D341Med (cell line): ENCODE measurements at places on chromosomes 3 and 15.

DNA sequence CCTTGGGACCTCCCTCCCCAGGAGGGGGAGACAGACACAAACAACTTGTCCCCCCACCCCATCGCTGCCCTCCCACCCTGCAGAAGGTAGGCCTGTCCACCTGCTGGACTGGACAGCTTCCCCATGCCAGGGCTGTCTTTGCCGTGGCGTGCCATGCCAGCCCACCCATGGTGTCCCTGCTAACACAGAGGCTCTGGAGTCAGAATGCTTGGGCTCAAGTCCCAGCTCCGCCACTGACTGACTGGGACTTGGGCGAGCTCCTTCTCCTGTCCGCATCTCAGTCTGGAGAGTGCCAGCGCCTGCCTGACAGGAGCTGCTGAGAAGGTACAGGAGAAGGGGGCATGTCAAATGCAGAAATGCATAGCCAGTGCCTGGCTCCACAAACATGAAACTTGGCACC is 23.9 kb downstream of the WNT7A start:
- no peak for DNase-seq

DNA sequence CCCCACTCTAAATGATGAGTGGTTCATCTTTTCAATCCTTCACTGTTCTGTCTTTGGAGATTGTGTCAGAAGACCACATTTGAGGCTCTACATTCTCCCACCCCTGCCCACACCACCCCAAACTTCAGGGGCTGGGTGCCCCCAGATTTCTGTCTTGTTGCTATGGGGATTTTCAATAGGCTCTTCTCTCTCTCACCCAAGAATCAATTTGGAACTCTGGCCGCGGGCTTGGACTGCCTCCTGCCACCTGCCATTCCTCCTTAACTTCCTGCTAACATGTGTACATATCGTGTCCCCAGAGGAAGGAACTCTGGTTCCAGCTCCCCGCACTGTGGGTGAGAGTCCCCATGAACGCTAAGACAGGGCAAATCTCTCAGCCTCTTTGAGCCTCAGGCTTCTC is 67.4 kb upstream of the LARS2 start:
- no peak for DNase-seq

DNA sequence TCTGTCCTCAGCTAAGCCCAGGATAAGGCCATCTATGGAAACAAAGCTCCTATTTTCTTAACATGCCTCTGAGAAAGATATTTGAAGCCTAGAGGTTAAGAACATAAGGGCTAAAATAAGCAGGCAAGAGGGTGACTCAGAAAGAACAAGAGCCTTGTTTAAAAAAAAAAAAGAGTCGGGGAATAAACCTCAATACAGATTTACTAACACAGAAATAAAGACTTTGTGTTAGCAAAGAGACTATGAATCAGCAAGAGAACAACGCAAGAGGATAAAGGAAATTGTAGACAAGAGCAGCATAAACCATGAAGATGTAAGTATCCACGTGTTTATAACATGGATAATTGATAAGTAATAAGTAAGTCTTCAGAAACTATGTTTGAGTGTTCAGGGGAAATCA is 36.0 kb downstream of the RAB27A start:
- DNase-seq, result no peak

DNA sequence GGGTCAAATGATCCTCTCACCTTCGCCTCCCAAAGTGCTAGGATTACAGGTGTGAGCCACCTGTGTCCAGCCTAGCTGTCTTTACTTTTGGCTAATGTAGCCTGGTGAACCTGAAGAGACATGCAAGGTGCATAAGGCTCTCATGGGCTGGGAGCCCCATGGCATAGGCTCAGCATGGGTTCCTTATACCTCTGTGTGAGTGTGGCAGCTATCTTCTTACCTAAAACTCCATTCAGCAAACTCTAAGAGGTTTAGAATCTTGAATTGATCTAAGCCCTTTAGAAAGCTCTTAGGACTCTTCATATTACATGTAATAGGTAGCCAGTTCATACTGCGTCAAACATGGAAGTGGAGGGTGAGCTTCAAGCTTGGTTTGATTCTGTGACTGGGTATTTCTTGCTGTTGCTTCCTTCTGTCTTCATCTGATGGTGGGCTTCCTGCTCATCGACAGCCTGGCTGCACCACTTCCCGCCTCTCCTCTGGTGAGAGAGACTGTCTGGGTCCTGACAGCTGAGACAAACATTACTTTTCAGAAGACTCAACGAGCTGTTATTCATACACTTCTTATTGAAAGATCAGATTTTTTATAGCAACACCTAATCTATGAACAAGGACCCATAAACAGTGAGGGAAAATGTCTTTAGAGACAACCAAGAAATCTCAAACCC is 19.2 kb upstream of the TKT start:
- DNase-seq, result no peak

GRCh38 chr3:79517766-79518413 is 249.9 kb downstream of the ROBO1 start:
- DNase-seq, result peak; percentile 49

GRCh38 chr3:110069761-110070160 is 732.4 kb upstream of the DPPA4 start:
- DNase-seq, result no peak

- no peak for DNase-seq
Measured at GRCh38 chr3:127749361-127749760, 73.0 kb downstream of the MGLL start.

DNA sequence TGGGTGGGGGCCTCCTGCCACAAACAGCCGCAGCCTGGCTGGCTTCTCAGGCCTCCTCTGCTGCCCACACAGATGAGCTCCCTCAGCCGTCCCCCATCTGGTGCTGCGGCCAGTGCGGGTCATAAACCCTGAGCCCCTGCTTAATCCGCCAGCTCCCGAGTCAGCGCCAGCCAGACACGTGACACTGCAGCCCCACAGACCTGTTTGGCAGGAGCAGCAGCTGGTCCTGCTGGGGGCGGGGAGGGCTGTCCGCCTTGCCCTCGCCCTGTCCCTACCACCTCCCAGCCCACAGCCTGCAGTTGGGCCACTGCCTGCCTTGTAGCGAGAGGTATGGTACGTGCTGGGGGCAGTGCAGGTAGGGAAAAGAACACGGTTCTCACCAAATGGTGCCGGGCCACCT is 86.2 kb downstream of the IQSEC1 start:
- DNase-seq, result peak; percentile 56

GRCh38 chr3:171384101-171384891 is 75.9 kb downstream of the TNIK start:
- no peak for DNase-seq

DNA sequence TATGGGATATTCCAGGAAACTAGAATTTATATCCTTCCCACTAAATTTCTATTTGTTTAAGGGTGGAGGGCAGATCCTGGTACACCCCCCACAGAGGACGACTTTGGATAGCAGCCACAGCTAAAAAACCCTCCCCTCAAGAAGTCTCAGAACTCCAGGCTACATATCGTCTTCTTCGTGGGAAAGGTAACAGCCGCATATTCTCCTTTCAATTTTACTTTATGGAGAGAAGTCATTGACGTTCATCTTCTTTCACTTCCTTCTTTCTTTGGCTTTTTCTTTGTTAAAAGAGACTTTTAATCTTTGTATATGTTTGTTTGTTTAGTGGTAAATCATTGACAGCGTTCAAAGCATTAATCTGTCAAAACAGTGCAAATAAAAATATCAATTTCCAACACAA is 36.3 kb downstream of the TRIP4 start:
- DNase-seq, result no peak

DNA sequence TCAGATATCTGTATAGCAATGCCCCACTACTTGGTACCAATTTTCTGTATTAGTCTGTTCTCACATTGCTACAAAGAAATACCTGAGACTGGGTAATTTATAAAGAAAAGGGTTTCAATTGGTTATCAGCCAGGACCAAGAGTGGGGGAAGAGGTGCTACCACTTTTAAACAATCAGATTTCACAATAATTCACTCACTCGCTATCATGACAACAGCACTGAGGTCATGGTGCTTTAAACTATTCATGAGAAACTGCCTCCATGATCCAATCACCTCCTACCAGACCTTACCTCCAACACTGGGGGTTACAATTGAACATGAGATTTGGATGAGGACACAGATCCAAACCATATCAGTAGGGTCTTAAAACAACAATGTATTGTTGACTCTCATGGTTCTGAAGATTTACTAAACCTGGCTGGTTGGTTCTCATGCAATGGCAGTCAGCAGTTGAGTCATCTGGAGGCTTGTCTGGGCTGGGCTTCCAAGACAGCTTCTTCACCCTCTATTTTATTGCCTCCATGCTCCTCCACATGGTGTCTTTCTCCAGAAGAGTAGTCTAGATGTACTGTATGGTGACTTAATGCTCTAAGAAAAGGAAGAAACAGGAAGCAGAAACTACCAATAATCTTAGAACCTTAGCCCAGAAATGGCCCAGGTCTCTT is 21.2 kb upstream of the TM4SF4 start:
- no peak for DNase-seq

DNA sequence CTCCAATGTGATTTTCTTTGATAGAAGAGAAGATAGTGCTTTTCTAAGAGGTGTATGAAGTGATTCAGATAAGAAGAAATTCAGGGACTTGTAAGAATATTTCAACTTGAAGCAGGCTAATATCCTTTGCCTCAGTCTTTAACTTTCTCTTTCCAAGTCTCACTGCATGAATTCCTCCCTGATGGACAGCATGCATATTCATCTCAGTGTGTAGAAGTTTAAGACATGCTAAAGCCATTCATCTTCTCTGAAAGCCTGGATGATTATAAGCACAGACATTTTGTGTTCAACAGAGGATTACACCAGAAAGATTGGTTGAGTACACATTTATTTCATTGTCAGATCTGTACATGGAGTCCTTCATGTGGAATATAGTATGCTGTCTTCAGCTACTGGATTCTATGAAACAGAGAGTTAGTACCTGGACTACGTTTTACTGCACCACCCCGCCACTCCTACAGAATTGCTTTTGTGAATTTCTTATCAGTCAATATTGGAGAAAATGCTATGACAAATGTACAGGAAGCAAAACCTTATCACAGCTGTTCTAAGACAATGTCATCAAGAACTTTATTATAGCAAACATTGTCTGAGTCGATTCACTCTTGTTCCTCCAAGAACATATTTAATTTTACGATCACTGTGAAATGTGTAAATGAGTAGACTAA is 1346.1 kb downstream of the OTOL1 start:
- no peak for DNase-seq

- no peak for DNase-seq
Measured at GRCh38 chr3:67635806-67636205, 18.6 kb downstream of the SUCLG2 start.

DNA sequence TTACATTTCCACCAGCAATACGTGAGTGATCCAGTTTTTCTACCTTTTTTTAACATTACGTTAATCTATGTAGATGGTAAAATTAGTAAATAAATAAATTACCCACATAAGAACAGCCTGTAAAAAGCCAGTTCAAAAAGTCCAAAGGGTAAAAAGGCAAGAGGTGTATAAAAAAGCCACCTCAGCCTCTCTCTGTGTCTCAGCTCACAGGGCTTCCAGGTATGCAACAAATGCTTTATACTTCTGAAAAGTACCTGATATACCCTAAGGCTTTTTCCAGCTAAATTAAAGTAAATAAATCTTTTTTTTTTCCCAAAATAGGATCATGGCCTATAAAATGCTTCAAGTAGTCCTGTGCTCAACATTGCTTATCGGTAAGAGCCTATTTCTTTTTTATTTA is at the start of gene C3orf85:
Gene C3orf85, plus strand, starts transcription at position 197 of the 400 bp plus-strand sequence. Its CDS starts 129 bp downstream, at position 326.
- DNase-seq, result no peak

DNA sequence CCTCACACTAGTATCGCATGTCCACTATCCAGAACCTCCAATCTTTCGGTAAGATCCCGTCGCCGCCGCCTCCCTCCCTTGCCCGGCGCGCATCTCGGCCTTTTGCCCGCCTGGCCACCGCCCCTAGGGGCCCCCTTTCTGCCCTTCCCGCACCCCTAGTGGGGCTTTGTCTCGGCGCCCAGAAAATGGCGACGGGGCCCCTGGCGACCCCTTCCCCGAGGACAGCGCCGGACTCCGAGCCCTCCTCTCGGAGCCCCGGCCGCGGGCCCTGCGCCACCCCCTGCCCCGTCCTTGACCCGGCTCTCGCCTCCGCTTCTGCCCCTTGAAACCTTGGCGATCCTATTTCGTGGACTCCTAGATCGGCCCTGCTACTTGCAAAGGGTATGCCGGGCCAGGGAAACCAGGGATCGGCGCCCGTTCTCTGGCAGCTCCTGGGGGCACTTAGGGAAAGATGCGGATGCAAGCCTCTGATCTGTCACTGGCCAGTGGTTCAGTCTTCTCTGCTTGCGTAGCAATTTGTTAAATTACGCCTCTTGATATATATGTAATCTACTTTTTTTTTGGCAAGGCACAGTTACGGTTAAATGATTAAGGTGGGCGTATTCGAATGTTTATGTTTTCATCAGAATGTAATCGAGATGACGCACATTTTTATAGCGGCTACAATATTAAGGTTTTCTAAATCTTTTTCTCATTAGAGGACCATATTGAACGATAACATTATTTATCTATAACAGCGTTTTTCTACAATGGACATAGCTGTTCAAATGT is 603 bp downstream of the EIF1B start:
- peak; percentile 71 for DNase-seq

DNA sequence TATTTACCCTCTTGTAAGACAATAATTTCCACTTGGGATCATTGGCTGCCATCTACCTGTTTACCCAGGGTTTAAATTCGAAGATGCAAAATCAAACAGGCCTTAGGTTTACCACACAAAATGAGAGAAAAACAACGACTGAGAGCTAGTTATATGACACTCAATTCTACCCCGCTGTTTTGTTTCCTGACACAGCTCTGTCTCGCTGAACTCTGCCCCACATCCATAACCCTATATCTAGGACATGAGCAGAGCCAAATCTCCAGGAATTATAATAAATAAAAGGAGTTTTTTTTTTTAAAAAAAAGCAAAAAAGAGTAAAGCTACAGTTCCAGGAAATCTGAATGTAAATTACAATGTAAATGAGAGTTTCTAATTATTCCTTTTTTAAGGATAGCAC is 165.4 kb upstream of the NR2F2 start:
- no peak for DNase-seq

DNA sequence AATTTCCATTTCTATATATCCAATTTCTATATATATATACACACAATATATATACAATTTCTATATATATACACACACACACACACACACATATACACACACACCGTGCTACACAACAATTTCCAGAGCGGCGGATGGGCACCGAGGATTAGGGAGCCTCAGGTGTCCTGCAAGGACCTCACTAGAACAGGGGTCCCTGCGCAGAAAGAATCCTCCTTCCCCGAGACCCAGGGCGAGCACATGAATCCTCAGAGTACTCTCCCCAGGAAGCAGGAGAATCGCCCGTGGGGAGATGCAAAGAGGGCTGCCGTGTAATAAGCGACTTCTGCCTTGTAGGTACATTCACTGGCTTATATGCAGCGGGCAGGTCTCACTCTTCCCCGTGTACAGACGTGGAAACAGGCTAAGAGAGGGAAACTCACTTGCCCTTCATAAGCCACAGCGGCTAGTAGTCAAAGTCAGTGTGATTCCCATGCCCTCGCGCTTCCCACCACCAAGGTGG is 467 bp downstream of the PIF1 start:
- DNase-seq, result no peak
